Cortex of kidney (tissue), 1 donor: ENCODE measurements at places on chromosomes 2 and 18.

- DNase-seq = no peak
Measured at GRCh38 chr18:45786941-45787340, 38.5 kb upstream of the SIGLEC15 start.

DNA sequence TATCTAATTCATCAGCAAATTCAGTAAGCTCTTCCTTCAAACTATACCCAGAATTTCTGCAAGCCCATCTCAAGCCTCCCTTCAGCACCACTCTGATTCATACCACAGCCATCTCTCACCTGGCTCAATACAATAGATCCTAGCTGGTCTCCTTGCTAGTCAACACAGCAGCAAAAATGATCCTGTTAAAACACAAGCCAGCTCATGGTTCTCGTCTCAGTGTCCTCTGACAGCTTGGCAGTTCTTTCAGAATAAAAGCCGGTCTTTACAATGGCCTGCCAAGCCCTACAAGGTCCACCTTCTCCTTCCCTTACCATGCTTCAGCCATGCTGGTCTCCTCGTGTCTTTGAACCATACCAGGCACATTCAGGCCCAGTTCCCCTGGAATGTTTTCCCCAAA, 296.9 kb upstream of the RND3 start:
- DNase-seq = no peak

DNA sequence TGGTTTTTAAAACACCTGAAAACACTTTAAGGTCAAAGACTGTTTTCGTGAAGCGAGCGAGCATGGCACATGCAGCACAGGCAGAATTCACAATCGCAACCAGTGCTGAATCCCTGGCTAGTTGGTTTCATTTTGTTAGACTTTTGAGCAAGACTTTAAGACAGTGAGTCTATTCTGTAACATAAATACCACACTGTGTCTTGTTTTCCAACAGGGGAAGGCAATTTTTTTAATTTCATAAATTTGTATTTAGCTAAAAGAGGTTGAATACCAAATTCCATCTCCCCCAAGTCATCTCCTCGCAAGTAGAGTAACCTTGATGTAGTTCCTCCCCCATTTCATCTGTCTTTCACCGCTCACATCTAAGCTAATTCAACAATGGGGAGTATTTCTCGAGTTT, 1.4 kb downstream of the CERKL start:
- no peak for DNase-seq

DNA sequence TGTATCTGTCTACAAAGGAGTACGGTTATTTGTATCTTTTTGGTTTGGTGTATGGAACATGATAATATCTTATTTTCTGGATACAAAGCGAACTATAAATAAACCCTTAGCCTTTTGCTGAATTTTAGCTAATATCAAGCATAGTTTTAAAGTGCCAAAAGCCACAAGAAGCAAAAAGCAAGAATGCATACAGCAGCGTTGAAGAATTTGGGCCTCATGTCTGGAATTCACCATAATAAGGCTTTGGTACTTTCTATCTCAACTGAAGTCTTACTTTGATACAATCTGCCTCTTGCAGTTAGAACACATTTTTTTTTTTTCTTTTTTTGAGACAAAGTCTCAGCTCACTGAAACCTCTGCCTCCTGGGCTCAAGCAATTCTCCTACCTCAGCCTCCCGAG, 151.5 kb downstream of the ERBB4 start:
- DNase-seq = no peak

DNA sequence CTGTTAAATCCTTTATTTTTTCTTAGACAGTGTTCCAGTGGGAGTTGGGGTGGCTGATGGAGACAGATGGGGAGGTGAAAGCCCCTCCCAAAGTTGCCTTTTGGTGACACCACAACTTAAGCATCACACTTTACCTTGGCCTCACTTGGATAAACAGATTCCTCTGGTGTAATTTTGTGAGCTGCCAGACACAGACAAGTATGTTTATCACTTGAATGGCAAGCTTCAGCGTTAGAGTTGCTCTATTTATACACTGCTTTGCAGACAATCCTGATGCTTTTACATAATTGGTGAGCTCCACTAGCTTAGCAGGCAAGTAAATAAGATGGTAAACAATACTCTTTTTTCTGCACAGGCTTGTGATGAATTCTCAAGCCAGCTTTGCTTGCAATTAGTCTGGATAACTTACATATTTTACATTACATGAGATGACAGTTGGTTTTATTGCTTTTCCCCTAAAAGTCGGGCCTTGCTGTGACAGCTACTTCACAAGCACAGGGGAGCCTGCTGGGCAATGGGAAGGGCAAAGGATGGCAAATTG, 226.2 kb downstream of the SLC8A1 start:
- no peak for DNase-seq

DNA sequence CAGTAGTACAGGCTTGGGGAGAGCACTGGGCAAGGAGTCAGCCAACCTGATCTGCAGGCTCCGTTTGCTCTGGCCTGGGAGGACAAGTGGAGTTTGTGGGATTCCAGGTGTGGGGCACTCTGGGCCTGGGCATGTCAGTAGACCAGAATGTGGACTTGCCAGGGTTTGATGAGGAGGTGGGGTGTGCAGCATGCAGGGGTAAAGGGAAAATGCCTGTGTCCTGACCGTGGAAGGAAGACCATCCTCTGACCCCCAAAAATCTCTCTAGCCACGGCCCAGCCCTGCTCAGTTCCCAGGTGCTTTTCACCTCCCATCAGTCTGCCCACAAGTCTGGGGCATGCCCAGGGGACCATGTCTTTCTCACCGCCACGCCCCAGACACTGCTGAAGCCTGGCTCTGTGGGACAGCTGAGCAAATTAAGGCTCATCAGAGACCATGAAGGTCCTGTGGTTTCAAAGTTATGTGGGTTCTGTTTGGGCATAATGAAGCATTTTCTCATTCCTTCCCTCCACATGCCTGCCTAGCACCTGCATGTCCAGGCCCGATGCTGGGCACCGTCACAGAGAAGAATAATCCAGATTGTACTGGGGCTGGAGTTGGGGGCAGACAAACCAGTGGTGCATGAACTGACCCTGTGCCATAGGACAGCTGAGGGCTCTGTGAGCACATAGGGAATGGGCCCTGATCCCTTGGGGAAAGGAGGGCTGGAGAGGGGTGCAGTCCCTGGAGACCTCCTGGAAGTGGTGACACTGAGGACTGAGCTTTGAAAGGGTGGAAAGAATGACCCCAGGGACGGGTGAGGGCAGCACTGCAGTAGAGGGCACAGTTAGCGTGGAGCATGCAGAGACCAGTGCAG, 6.5 kb upstream of the KCNF1 start:
- DNase-seq = no peak

- no peak for DNase-seq
Measured at GRCh38 chr2:181170256-181170655, 189.9 kb downstream of the UBE2E3 start.

DNA sequence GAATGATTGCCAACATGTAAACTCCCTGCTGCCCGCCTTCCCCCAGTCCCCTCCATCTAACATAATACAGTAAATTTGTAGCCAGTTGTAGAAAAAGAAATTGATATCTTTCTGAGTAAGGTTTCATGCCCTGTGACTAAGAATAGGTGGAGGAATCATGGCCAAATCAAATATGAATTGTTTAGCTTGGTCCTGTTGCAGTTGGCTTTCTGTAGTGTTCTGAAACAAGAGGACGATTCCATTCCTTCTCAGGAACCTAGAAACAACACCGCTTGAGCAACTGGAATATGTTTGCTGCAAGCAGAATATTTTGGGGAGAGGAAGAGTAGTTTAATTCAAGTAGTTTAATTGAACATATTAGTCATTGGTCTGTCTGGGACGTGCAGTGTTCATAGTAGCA, 7.0 kb upstream of the DRC1 start:
- no peak for DNase-seq

DNA sequence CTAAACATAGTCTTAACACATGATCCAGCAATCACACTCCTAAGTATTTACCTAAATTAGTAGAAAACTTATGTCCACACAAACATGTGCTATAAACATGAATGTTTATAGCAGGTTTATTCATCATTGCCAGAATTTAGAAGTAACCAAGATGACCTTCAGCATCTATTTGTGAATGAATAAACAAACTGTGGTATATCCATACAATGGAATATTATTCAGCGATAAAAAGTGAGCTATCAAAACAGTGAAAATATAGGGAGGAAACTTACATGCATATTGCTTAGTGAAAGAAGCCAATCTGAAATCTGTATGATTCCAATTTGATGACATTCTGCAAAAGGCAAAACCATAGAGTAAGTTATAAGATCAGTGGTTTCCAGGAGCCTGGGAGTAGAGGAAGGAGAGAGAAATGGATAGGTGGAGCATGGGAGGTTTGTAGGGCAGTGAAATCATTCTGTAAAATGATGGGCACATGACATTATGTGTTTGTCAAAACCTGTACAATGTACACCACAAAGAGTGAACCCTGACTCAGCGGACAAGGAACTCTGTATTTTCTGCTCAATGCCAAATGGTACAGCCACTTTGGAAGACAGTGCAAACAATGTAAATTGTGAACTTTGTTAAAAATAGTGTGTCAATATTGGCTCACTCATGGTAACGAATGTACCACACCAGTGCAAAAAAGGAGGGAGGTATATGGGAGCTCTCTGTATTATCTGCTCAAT, 61.9 kb upstream of the IGFBP2 start:
- DNase-seq = no peak

DNA sequence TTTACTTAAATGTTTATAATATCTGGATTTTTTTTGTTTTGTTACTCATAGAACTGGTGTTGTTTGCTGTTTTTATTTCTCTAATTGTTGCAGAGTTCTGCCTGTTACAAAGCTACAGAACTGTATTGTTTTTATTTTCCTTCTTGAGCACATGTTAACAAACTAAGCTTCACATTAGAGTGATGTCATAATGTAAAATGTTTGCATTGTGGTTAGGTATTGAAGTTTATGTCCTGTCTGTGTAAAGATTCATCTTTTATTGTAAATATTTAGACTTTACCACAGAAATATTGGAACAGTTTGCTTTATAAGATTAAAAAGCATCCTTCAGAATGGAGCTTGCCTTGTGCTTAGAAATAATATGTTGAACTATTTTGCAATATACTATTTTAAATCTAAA, 67.7 kb downstream of the CLIP4 start:
- no peak for DNase-seq

DNA sequence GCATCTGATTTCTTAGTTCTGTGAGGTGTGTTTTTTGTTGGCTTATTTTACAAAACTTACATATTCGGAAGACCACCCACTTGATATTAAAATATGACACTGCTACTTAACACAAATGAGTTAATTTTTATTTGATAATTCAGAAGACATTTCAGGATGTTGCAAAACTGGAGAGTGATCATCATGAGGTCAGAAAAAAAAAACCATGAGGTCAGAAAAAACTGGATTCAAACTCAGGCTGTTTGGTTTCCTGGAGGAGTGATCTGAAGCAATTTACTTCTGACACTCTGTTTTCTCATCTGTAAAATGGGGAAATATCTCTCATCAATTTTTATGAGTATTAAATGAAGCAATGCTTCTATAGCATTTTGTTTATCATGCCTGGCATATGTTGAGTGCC, 1.8 kb upstream of the CCBE1 start:
- no peak for DNase-seq

GRCh38 chr2:67400560-67401485, 3.7 kb downstream of the ETAA1 start:
- no peak for DNase-seq

GRCh38 chr2:165743442-165743841, 50.6 kb downstream of the GALNT3 start:
- no peak for DNase-seq

DNA sequence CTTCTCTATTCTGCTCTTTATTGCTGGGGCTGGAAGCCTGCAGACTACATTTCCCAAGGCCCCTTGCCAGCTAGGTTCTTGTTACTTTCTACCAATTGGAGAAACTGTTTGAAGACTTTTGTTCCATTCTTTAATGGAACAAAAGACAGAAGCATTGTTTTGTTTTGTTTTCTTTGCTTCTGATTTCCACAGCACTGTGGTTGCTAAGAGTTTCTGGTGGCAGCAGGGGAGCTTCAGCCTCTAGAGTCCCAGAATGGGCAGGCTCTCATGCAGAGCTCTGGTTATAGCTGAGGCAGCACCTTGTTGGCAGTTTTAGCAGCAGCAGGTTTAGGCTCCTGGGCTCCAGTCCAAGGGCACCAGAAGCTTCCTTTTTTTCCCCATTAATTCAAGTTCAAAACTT, 234.3 kb downstream of the ETAA1 start:
- DNase-seq = no peak

DNA sequence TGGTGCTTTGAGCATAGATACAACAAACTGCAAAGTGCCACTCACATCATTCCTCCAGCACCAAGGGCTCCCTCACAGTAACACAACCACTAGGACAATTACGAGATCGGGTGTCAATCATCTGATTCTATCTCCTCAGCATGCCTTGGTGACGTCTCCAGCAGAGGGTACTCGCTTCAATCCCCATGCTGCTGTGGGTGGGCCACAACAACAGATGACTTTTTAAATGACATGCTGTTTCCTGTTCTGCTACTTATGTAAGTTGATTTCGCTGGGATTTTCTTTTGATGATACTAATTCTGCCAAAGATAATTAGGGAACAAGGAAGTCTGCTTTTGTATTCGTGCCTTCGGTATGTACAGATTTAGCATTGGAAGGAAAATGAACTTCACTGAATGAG, 1113.0 kb downstream of the BCL11A start:
- no peak for DNase-seq

DNA sequence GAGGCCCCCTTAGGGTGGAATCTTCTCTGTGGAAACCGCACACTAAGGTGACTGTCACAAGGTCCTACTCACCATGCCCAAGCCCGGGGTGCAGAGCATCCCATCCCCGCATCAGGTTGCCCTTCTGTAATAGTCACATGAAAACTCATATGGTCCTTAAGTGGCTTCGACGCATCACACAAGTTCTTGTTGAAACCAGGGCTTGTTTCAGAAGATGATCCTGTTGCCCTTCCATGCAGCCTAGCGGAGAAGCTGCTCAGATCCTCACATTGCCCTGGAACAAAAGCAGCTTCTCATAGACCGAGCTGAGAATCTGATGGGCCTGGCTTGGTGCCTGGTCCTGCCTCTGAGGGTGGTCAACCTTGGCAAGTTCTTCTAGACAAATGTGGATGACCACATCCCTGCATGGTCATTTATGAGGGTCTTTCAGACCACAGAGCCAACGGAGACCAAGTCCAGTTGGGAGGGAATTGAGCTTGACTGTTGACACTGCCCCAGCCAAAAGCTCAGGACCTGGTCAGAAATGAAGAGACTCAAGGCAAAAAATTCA, 54.1 kb downstream of the PDCL3 start:
- DNase-seq = no peak

- DNase-seq = no peak
Measured at GRCh38 chr18:77153404-77153803, 20.8 kb upstream of the MBP start.

- no peak for DNase-seq
Measured at GRCh38 chr2:29974086-29974485, 52.7 kb upstream of the ALK start.

GRCh38 chr2:72744049-72744448, 81.8 kb downstream of the EXOC6B start:
- no peak for DNase-seq

GRCh38 chr2:181107628-181107945, 127.2 kb downstream of the UBE2E3 start:
- no peak for DNase-seq

DNA sequence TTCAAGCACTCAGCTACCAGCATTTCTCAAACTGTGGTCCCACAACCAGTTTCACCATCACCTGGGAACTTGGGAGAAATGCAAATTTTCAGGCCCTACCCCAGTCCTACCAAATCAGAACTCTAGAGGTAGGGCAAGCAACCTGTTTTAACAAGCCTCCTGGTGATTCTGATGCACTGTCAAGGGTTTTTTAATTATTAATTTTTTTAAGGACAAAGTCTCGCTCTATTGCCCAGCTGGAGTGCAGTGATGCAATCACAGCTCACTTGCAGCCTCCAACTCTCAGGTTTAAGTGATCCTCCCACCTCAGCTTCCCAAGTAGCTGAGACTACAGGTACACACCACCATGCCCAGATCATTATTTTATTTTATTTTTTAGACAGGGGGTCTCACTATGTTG, 7.8 kb downstream of the ACMSD start:
- DNase-seq = no peak
